Activated CD8-positive, alpha-beta memory T cell treated with anti-CD3 and anti-CD28 coated beads for 4 hours (primary cell): ENCODE measurements at places on chromosomes 2 and 18.

DNA sequence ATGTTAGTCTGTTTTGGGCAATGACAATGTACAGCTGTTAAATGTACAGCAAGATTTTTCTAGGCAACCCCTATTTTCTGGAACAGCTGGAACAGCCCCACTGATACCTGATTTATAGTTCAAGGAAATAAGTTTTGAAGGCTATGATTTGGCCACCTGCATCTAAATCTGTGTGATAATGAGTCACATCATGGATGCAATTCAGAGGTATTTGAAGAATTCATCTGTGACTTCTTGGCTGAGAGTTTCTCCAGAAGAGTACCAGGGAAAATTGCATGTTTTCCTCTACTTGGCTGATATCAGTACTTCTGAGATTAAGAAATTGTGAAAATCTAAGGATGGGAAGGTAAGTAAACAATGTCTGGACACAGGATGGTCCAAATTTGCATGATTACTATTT is 40.7 kb upstream of the NT5C1B start:
- DNase-seq = no peak

DNA sequence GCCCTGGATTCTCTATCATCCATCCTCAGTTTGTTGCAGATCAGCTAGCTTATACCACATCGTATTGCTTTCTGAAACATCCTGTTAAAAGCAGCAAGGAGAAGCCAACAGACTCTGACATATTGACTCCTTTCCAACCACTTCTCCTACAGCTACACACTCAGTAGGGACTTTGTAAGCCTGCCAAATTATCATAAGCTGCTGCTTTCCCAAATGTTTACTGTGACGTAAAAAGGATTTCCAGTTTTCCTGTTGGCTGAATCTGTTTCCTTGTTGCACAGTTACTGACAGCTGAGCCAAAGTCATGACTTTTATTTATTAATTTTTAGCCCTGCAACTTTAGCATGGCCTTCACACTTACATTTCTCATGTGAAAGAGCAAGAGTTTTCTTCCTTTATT is 294.3 kb downstream of the KCNJ3 start:
- no peak for DNase-seq

GRCh38 chr18:79877163-79878091 is 74.0 kb downstream of the SLC66A2 start:
- DNase-seq = no peak

- DNase-seq = no peak
Observed at GRCh38 chr2:118510807-118511206, 336.6 kb downstream of the EN1 start.

DNA sequence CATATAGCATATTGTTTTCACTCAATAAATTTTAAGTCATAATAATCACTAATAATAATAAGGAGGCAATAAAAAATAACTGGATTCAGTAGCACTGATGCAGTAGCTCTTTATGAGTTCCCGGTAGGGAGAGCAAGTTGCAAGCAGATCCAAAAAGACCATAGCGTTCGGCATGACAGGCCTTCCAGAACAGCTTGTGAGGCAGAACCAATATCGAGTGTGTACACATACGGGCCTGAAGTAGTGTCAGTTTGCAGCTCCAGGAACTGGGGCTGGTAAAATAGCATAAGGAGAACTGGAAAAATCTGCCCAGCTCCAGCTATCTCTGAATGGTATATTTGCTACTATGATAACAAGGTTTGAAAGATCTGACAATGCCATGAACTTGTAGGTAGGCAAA is 1607.8 kb upstream of the PIK3C3 start:
- DNase-seq = no peak

GRCh38 chr2:216001216-216002100 is 11.9 kb downstream of the MREG start:
- no peak for DNase-seq

- DNase-seq = no peak
Observed at GRCh38 chr18:24485681-24486080, 25.2 kb downstream of the HRH4 start.

DNA sequence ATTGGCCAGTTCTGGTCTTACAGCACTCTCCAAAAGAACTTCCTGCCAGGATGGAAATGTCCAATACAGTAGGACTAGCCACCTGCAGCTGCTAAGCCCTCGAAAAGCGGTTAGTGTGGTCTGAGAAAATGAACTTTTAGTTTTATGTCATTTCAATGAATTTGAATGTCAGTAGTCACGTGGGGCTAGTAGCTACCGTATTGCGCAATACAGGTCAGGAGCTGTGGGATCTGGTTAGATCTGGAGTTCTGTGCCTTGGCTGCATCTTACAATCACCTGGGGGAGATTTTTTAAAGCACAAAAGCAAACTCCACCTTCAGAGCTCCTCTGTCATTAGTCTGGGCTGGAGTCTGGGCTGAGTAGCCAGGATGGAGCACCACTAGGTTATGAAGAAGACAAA is 35.9 kb downstream of the C1QL2 start:
- DNase-seq = no peak

- DNase-seq = no peak
Observed at GRCh38 chr2:69017080-69017479, 4.1 kb downstream of the ANTXR1 start.

DNA sequence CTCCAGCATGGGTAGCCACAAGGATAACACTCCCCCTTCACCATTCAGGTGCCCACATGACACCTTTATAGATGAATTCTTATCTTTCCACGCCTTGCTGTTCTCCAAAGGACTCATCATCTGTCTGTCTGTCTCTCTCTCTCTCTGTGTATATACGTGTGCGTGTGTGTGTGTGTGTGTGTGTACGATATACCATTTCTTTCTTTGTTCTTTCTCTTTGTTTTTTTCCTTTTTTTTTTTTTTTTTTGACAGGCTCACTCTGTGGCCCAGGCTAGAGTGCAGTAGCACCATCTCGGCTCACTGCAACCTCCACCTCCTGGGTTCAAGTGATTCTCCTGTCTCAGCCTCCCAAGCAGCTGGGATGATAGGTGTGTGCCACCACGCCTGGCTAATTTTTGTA is 98.2 kb downstream of the DLGAP1 start:
- no peak for DNase-seq

- no peak for DNase-seq
Observed at GRCh38 chr2:233453916-233454315, 99.6 kb downstream of the DGKD start.

GRCh38 chr2:7025082-7025481 is 107.9 kb downstream of the RNF144A start:
- no peak for DNase-seq

- no peak for DNase-seq
Observed at GRCh38 chr2:202932425-202933138, 20.5 kb downstream of the CARF start.
